Ovary (tissue), 10 donors: ENCODE measurements at places on chromosomes 2 and 18.

DNA sequence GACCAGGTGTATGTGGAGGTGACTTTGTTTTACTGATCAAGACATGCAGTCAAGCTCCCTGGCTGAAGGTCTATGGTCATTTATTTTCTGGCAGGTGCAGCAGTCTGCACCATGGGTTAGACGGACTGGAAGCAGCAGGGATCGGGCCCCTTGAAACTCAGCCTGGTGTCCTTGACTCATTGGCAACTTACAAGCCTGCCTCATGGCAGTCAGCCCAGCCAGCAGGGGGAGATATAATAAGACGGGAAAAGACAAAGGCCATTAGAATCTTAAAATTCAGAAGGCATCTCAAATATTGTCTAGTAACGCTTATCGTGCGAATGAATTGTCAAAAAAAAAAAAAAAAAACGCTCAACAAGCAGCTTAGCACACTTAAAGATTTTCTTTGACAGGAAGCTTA, 308.2 kb downstream of the EN1 start:
- H3K27ac ChIP-seq, result no peak overlapping the region
- H3K4me1 ChIP-seq, result no peaks in the 10 kb centered on the region
- no peaks in the 10 kb centered on the region for H3K27me3 ChIP-seq
- no peak overlapping the region for H3K4me3 ChIP-seq
- H3K36me3 ChIP-seq, result no peaks in the 10 kb centered on the region
- peak; percentile 38 for DNase-seq

- no peaks in the 10 kb centered on the region for H3K4me1 ChIP-seq
- no peak overlapping the region for H3K27ac ChIP-seq
- DNase-seq, result no peak
- no peak overlapping the region for H3K4me3 ChIP-seq
- H3K36me3 ChIP-seq, result no peaks in the 10 kb centered on the region
Observed at GRCh38 chr18:37282386-37283037, 283.1 kb downstream of the CELF4 start.

- no peak overlapping the region for H3K27ac ChIP-seq
- no peaks in the 10 kb centered on the region for H3K36me3 ChIP-seq
- peaks cover 8% of the 10 kb centered on the region for H3K4me1 ChIP-seq
- no peaks in the 10 kb centered on the region for H3K27me3 ChIP-seq
Observed at GRCh38 chr18:61335684-61336555, 2.7 kb downstream of the CDH20 start.

DNA sequence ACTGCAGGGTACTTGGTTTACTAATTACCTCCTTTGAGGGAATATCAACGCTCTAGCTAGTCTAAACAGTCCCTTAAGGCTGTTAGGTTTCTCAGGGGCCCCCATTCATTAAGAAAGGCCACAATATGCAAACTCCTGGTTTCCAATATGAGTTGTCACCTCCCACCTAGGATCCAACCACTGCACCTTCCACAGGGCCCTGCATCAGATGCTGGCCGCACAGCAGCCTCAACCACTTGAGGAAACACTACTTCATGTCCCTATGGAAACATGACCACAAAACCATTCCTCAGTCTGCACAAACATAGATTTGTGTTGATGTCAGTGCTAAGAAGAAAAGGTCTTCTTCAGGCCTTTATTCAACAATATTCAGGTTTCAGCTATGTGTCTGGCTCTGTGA, 40.9 kb downstream of the STAT4 start:
- no peak overlapping the region for H3K4me3 ChIP-seq
- DNase-seq, result no peak
- peaks cover 2% of the 10 kb centered on the region for H3K4me1 ChIP-seq

DNA sequence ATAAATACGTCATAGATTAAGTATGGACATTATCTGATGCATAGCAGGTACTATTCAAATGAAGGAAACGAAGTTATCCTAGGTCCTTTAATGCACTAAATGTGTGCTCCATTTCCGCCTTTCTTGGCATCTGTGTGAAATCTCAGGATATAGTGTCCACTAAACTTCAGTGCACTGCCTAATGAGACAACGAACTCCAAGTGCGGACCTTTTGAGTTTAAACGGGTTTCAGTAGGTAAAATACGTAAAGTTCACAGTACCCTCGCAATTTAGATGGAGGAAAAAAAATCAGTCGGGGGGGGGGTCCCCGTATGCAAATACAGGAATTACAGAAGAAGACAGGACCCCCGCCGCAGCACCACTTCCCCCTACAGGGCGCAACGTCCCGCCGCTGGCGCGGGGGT, 729 bp upstream of the REL start:
- H3K27ac ChIP-seq, result peak overlapping the region; percentile 94
- H3K4me1 ChIP-seq, result peaks cover 3% of the 10 kb centered on the region
- no peak for DNase-seq
- H3K36me3 ChIP-seq, result no peaks in the 10 kb centered on the region
- peak overlapping the region; percentile 59 for H3K4me3 ChIP-seq
- H3K27me3 ChIP-seq, result no peaks in the 10 kb centered on the region

DNA sequence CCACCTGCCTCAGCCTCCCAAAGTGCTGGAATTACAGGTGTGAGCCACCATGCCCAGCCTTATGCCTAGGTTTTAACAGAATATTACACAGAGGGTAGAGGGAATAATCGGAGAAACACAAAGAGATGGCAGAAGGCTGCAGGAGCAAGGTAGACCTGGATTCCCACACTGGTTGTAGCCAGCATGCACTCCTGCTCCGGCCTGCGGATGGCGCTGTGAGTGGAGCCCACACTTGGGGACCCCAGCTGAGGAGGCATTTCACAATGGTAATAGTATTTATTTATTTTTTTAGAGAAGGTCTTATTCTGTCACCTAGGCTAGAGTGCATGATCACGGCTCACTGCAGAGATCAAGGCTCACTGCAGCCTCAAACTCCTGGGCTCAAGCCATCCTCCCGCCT, 38.8 kb upstream of the DARS1 start:
- no peaks in the 10 kb centered on the region for H3K27me3 ChIP-seq
- no peak overlapping the region for H3K4me3 ChIP-seq
- no peaks in the 10 kb centered on the region for H3K4me1 ChIP-seq
- no peak overlapping the region for H3K27ac ChIP-seq

DNA sequence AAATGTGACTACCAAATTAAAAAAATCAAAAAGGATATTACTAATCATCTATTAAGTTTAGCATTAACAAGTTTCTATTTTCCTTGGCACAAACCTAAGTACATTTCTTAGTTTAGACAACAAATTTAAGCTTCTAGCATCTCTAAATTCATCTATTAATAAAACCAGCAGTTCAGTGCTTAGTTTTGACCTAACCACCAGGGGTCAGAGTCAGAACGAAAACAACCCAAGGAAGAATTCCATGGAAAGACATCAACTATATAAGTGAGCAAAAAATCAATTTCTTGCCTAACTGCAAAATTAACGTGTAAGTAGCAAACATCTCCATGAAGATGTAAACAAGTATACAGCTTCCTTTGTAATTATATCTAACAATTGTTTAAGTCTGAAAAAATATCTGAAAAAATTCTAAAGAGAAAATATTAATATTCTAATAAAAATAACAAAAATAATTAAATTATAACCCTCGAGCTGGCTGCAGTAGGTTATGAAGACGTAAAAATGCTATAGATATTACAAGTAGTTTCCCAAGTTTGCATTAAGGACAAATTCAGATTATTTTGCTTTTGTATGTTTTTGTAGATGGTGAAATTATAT, 83.7 kb downstream of the CERKL start:
- H3K27ac ChIP-seq, result no peak overlapping the region
- H3K4me3 ChIP-seq, result no peak overlapping the region
- H3K27me3 ChIP-seq, result no peaks in the 10 kb centered on the region

DNA sequence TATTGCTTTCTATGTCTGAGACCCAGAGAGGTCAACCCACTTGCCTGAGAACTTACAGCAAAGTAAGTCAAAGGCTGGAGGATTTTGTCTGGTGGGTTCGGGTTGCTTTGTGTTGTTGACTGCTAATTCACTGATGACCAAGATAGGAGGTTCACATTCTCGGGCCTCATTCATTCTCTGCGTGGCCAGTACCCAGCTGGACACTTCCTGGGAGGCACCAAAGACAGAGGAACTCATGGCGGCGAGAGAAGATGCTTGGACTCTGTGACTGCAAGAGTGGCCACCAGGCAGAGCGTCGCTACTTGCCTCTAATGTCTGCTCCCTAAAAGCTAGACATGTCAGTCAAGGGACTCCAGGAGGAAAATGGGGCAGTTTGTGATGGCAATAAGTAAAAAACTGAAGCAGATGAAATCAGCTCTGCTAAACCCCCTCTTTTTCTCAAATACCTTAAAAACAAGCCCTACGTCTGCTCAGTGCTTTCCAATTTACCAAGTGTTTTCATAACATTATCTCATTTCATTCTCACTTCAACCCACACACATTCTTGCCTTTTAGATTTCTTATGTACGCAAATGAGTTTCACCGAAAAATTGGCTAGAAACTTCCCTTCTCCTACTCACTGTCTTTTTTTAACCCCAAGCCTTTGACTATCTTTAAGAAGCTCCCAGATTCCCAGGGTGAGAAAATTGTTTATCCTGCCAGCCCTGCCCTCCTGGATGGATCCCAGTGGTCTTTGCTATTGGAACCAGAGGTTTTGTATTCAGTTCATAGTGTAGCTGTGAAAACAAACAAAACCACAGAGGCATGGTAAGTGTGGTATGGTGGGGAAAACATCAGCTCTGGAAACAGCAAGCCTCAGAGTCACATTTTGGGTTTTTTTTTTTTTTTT, 4.9 kb upstream of the LBH start:
- no peaks in the 10 kb centered on the region for H3K36me3 ChIP-seq
- peaks cover 9% of the 10 kb centered on the region for H3K4me1 ChIP-seq
- H3K4me3 ChIP-seq, result no peak overlapping the region
- H3K27ac ChIP-seq, result peak overlapping the region; percentile 89
- no peak for DNase-seq
- H3K27me3 ChIP-seq, result no peaks in the 10 kb centered on the region

DNA sequence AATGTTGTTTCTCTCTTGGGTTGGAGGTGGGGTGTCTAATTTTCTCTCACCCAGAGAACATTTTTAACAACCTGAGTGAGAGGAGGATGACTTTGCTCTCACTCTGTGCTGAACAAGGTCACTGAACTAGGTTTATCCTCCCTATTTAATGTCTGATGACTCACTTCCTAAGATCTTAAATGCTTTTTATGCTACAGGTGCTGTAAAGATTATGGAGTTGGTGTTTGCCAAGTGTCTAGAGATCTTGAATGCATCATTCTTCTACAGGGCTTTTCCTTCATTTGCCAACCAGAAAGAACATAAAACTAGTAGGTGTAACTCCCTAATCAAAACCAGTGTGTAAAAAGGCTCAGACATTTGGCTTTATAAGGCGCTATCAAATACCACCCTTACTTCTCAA, 350.5 kb upstream of the ETAA1 start:
- H3K36me3 ChIP-seq, result no peaks in the 10 kb centered on the region
- H3K27ac ChIP-seq, result no peak overlapping the region
- H3K4me3 ChIP-seq, result no peak overlapping the region
- DNase-seq, result no peak
- H3K4me1 ChIP-seq, result no peaks in the 10 kb centered on the region

- DNase-seq, result no peak
- H3K27ac ChIP-seq, result no peak overlapping the region
- H3K4me3 ChIP-seq, result no peak overlapping the region
Observed at GRCh38 chr2:144451443-144451842, 68.5 kb downstream of the ZEB2 start.

- no peaks in the 10 kb centered on the region for H3K36me3 ChIP-seq
- no peaks in the 10 kb centered on the region for H3K4me1 ChIP-seq
- no peaks in the 10 kb centered on the region for H3K27me3 ChIP-seq
- no peak for DNase-seq
- no peak overlapping the region for H3K4me3 ChIP-seq
Observed at GRCh38 chr2:8022908-8023640, 658.8 kb upstream of the ID2 start.

DNA sequence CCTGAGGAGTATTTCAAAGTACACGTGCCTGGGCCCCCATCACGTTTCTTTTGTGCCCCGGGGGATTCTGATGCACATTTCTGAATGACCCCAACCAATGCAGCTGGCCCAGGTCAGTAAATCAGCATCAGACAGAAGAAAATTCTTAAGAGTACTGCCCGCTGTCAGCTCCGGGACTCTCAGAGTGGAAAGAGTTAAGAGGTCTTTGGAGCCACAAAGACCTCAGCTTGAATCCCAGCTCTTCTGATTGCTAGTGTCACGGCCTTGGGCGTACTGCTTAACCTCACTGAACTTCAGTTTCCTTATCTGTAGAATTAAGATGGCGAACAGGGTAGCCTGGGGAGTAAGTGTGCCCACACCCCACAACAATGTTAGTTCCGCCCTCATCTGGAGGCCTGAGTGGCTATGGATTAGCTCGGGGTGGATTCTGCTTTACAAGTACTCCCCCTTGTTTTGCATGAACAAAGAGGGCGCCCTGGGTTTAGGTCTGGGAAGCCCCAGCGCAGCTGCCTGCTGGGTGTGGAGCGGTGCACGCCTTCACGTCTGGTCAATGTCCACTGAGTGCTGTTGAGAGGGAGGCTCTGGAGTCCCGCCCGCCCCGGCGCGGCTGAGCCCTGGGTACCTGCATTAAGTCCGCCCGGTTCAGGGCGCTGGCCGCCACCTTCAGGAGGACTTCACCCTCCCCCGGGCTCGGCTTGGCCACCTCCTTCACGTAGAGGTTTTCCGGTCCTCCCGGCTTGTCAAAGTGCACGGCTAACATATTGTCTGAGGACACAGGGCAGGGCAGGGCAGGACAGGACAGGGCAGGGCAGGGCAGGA, 858 bp downstream of the TP53I3 start:
- H3K27ac ChIP-seq, result peak overlapping the region; percentile 65
- DNase-seq, result peak; percentile 66
- H3K27me3 ChIP-seq, result no peaks in the 10 kb centered on the region
- H3K36me3 ChIP-seq, result no peaks in the 10 kb centered on the region

DNA sequence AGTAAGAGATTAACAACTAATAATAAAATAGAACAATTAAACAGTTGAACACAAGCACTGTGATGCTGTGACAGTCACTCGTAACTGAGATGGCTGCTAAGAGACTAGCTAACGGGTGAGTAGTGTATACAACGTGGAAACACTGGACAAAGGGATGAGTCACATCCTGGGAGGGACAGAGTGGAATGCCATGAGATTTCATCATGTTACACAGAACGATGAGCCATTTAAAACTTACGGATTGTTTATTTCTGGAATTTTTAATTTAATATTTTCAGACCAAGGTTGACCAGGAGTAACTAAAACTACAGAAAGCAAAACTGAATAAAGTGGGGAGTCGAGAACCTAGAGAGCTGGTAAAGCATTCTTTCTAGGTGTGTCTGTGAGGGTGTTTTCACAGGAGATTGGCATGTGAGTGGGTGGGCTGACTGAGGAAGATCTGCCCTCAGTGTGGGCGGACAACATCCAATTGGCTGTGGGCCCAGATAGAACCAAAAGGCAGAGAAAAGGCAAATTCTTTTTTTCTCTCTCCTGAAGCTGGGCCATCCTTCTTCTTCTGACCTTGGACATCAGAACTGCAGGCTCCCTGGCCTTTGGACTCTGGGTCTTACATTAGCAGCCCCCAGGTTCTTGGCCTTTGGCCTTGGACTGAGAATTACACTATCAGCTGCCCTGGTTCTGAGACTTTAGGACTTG, 14.6 kb downstream of the TMSB10 start:
- H3K4me3 ChIP-seq, result no peak overlapping the region
- H3K4me1 ChIP-seq, result peaks cover 6% of the 10 kb centered on the region
- peak overlapping the region; percentile 52 for H3K27ac ChIP-seq
- H3K36me3 ChIP-seq, result no peaks in the 10 kb centered on the region
